GM23338 (cell line): ENCODE measurements at places on chromosomes 5 and 9. TPM values are rescaled to one million over a fixed set of nuclear protein-coding genes. Genes with fewer than 3 reads are reported as not detected.

DNA sequence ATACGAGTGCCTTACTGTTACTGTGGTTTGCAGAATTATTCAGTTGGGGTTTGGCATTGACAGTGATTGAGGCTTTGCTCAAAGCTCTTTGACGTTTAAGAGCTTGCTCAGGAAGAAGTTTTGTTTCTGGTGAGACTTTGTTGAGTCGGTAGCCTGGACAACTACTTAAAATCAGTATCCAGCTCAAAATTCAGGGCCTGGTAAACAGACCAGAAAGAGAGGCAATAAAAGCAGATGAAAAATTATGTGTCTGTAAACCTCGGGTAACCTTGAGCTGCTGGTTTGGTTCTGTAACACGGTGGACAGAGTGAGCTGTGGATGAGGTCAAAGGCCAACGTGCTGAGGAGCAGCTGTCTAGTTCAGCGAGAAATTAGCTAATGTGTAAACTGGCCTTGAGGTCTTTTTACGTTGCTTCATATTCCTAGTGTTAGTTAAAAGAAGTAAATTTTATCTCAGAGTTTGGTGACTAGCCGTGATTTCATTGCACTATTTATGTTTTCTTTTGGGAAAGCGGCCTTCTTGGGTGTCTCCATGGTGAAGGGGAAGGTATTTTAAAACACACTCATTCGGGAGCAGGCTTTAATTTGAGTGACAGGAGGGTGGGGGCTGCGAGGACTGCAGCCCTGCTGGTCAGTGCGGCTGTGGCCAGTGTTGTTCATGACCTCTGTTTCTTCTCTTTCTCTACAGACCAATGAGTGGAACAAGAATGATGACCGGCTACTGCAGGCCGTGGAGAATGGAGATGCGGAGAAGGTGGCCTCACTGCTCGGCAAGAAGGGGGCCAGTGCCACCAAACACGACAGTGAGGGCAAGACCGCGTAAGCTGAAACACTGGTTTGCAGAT, 82.0 kb upstream of the TTC23L start:
- DNase-seq: no peak

Gene ARRDC1
- total RNA-seq: 33.9 and 63.8 TPM in 2 replicates

GRCh38 chr5:128537221-128537999, 635 bp downstream of the FBN2 start:
- DNase-seq: peak; percentile 60

- no peak for DNase-seq
Observed at GRCh38 chr5:685262-686171, 7.6 kb downstream of the TPPP start.

DNA sequence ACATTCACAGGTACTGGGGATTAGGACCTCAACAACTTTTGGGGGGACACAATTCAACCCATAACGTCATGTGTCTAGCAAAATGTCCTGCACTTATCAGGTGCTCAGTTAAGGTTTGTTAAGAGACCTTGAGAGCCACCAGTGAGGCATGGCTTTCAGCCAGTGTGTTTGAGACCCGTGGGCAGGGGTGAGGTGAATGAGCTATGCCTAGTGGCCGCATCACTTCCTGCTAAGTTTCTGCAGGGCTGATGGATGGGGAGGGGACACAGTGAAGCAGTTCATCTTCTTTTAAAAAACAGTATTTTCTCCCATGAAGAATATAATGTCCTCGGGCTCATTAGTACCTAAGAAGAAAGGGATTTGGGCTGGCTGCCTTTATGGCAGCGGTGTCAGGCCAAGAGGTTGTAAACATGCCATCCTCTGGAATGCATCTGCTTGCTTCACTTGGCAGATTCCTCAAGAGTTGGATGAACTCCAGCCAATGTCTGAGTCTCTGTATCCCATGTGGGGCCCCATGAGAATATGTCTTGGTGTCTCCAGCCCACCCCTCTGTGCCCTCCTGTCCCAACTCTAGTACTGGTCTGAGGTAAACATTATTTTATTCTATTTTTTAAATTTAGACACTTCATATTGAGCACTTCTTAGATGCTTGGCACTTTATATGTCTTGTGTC, 282.2 kb downstream of the CWC27 start:
- no peak for DNase-seq

- no peak for DNase-seq
Observed at GRCh38 chr5:160966921-160967320, 114.9 kb upstream of the ATP10B start.

Gene ADRB2
- 1.3 and 1.4 TPM in 2 replicates for total RNA-seq

Gene CDKN2B
- 0.31 and 0.83 TPM in 2 replicates for total RNA-seq

DNA sequence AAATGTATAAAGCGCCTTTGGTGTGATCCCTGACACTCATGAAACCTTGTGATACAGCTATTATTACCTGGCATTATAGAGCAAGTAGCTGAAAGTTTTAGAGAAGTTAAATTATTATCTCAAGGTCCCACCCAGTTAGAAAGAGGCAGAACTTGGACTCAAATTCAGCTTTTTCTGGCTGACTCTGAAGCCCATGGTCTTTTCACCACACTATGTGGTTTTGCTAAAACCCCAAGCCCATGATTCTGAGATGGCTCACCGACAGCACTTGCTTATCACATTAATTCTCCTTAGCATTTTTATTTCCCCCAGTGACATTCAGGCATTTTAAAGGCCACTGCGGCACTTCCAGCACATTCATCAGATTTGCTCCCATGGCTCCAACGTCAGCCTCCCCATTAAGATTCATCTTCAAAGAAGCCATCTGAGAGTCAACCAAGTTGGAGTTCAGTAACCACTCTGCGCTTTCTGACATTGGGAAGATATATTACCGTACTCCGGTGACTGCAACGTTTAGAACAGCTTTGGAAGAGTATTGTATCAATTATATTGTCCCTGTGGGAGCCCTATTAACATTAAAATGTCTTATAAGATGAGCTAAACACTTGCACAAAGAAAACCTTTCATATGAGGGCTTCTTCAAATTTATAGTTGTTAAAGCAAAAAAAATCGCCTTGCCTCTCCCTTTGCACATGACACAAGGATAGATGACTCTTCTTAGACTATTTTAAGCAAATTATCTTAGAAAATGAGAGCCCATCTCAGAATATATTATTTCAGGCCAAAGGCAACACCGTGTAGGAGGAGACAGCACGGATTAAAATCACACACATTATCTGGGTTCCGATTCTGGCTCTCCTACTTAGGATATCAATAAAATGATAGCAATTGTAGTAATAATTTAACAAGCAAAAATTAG, 638.1 kb downstream of the ACTL7B start:
- DNase-seq: no peak

- DNase-seq: no peak
Observed at GRCh38 chr9:70880535-70880934, 240.9 kb downstream of the TRPM3 start.

Gene CFAP77
- total RNA-seq: 0.97 and 2.1 TPM in 2 replicates

DNA sequence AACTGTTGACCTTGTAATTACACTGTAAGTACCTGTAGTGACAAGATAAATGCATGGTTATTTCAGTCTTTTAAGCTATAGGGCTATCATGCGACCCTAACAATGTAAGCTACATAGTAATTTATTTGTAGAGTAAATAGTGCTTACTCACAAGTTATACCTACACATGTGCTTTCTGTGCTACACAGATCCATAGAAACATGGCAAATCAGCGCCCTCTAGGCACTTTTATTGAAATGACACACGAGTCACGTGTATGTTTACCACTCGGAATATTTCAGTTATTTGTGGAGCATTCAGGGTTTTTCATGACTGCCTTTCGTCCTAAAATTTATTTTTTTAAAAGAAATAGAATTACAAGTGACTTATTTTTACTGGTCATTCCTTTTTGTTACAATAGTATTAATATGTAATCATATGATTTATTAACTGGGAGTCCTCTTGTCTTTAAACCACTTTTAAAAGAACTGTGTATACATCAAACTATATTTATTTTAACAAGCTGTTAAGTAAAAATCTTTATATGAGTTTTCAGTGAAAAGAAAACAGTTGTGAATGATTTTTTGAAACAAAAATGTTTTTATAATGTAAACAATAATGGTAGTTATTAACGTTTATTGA, 1242.3 kb upstream of the WWC1 start:
- DNase-seq: peak; percentile 75

- no peak for DNase-seq
Observed at GRCh38 chr9:126217250-126217653, 109.4 kb upstream of the MVB12B start.

GRCh38 chr5:1240496-1241260, 15.5 kb downstream of the SLC6A18 start:
- no peak for DNase-seq

Gene CCDC192
- total RNA-seq: 1.3 TPM in 1 of 2 replicates, not detected in the other

Gene RELL2
- total RNA-seq: 30.6 and 34.6 TPM in 2 replicates

- no peak for DNase-seq
Observed at GRCh38 chr5:119537704-119538103, 85.4 kb downstream of the HSD17B4 start.

Gene BTNL8
- total RNA-seq: 0.85 TPM in 1 of 2 replicates, not detected in the other

- no peak for DNase-seq
Observed at GRCh38 chr5:111016801-111017200, 54.7 kb upstream of the TSLP start.

GRCh38 chr5:14417276-14417730, 164.3 kb upstream of the OTULINL start:
- DNase-seq: peak; percentile 41

DNA sequence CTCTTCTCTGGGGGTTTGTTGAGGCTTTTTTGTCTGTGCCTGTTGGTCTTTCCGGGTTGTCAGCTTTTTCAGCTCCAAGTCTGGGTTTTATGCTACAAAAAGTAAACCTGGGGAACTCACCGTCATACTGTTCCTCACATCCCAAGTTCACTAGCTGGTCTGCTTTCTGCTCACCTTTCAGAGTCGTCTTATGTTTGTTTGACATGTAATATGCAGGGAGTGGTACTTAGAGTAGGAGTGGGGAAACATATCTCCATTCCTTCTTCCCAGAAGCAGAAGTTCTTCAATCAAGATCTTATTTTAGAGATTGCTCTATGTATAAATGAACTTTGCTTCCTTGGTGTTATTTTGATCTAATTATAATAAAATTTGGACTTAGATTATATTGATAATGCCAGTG, 41.7 kb upstream of the DHFR start:
- DNase-seq: no peak

- DNase-seq: no peak
Observed at GRCh38 chr5:51598026-51598425, 214.8 kb downstream of the ISL1 start.

GRCh38 chr5:56207537-56207936, 25.6 kb downstream of the ANKRD55 start:
- DNase-seq: no peak

Gene NNT
- total RNA-seq: 15.9 and 27.3 TPM in 2 replicates

Gene TMC1
- 0.54 and 1.2 TPM in 2 replicates for total RNA-seq

Gene HAPLN1
- total RNA-seq: 3.6 and 4.0 TPM in 2 replicates

- no peak for DNase-seq
Observed at GRCh38 chr9:69236188-69236587, 62.1 kb downstream of the TJP2 start.

Gene BRD9
- total RNA-seq: 41.6 and 54.7 TPM in 2 replicates

- no peak for DNase-seq
Observed at GRCh38 chr5:22643356-22643755, 209.8 kb downstream of the CDH12 start.

Gene MFAP3
- total RNA-seq: 47.5 and 51.3 TPM in 2 replicates

DNA sequence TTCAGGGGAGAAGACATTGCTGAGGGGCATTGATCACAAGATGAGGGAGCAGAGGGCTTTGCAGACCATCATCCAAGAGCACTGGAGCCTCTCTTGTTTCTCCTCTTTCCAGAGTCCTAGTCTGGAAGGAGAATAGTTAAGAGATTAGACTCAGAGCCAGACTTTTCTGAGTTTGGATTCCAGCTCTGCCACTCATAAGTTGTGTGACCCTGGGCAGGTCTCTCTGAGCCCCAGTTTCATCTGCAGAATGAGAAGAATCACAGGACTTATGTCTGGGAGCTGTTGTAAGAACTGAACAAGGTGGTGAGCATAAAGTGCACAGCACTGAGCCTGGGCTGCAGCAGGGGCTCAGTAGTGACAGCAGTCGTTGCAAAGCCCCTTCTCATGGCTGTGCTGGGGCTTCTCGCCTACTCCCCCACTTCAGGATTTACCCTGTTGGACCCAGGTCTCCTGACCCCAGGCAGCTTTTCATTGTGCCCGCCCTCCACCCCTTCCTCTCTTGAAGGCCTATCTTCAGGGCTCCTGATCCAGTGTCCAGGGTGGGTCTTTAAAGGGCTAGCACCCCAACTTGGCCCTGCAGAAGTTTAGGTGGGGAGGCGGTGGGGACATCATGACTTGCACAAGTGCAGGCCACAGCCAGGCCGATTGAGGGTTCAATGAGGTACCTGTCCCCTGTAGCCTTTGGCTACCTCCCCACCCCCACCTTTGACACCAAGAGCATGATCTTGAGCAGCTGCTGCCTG, 1.5 kb downstream of the SYNPO start:
- no peak for DNase-seq

DNA sequence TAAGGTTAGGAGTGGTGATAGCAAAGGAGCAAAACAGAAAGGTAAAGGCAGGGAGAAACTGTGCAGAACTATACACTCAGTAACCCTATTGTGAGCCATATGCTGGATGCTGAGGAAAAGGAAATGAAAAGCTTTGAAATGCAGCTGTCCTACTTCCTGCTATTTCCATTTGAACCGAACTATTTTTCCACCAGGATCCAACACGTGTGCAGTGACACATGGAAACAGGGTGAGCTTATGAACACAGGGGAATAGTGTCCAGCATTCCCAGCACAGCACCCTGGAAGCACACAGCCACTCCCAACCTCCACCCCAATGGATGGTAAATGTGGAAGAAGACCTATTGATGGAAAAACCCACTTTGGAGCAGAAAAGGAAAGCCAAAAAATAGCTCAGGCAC, 69.0 kb upstream of the SLC12A2 start:
- no peak for DNase-seq

DNA sequence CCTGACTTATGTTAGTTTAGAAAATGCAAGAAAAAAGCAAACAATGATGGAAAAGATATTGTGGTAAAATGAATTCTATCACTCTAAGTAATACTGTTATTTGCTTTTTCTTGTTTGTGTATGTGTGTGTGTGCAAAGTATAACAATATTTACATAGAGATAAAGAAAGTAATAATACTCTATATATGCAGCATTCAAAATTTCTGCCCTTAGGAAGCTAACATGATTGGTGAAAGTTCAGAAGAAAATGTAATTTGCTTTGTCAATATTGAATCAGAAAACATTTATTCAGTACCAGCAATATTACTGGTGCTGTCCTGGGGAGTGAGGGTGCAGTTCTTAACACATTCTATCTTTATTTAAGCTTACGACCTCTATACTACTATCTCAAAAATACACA, 12.9 kb upstream of the PRDM9 start:
- DNase-seq: no peak

- no peak for DNase-seq
Observed at GRCh38 chr5:72045692-72046091, 61.6 kb upstream of the MAP1B start.

DNA sequence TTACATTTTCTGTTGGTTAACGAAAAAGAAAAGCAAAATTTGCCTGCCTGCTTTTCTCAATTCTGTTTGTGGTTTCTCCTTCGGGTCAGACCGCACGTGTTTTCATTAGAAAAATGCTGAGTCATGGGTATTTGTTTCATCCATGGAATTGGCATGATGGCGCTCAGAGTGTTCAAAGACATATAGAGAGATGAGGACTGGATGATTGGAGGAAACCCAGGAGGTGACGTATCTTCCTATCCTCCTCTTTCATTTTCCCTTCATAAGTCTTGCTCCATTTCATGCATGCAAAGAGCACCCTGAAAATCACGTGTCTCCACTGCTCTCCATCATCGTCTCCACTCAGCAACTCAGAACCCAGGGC, 353.8 kb upstream of the WWC1 start:
- no peak for DNase-seq
